ENCODE measurements at places on chromosomes 3 and 15.

DNA sequence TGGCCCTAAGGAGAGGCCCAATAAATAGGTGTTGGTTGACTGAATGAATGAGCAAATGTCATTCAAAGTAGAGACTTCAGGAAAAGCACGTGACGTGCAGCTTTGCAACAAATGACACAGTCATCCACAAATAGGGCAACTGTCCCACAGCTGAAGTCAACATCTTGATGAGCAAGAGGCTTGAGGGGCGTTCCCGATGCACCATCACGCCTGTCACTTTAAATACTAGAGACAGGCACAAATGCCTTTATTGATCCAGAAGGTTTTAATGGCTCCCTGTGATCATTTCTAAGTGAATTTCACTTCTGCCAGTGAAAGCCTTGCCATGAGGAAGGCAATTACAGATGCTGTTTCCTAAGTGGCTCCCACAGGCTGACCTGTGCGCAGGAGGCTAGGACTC lies 43.6 kb downstream of the ABTB1 start:
- no peak for DNase-seq

DNA sequence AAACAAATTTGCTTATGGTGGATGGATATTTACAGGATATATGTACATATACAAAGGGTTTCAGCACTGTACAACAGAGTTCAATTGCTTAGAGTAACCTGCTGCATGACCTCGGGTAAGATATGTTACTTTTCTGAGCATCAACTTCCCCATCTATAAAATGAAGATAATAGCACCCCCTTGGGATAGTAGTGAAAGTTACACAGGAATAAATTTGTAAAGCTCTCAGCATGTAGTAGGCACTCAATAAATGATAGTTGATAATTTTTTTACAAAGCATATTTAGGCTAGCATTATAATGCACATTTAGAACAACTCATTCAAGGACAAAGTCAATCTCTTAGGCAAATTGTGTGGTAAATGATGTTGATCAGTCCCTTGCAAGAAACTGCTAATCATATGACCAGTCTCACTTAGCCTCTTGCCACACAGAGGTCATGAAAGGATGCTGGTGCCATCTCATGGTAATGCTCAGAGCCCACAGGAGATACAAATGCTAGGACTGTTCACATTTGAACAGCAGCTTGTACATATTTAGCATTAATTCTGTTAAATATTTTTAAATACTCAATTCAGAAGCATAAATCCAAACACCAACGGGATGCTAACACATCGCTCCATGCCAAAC lies 123.9 kb downstream of the MAGI1 start:
- peak; percentile 21 for DNase-seq

DNA sequence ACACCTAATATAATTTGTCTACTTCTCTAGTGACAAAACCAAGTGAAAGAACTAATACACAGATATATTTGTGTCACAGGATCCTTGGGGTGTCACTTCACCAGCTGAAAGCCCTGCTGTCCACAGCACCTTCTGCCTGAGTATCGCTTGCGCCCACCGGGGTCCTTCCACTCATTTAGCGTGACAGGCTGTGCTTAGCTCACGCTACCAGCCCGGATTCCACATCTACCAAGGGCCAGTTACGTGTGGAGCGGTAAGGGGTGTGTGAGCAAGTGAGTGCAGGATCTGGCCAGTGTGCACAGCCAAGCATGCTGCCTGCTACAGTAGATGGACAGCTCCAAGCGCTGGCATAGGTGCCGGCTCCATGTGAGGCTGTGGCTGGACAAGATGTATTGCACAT lies 810.9 kb downstream of the NSUN3 start:
- no peak for DNase-seq

DNA sequence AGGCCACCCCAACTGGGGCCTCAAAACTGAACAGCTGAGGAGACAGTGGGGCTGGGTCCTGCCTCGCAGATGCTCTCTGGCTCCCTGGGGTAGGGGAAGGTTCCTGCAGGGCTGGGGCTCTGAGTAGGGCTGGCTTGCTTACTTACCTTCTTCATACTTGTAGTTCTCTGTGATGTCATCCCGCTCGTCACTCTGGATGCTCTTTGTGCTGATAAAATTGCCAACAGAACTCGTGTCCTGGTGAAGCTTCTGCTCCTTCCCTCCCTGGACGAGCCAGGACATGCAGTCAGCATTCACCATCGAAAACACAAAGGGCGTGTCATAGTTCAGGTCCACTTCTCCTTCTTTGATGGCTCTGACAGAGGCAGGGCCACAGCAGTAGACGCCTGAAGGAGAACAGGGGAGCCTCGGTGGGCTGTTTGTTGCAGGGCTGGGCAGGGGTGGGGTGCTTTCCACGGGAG lies 17.9 kb upstream of the EPB42 start:
- DNase-seq, result no peak

DNA sequence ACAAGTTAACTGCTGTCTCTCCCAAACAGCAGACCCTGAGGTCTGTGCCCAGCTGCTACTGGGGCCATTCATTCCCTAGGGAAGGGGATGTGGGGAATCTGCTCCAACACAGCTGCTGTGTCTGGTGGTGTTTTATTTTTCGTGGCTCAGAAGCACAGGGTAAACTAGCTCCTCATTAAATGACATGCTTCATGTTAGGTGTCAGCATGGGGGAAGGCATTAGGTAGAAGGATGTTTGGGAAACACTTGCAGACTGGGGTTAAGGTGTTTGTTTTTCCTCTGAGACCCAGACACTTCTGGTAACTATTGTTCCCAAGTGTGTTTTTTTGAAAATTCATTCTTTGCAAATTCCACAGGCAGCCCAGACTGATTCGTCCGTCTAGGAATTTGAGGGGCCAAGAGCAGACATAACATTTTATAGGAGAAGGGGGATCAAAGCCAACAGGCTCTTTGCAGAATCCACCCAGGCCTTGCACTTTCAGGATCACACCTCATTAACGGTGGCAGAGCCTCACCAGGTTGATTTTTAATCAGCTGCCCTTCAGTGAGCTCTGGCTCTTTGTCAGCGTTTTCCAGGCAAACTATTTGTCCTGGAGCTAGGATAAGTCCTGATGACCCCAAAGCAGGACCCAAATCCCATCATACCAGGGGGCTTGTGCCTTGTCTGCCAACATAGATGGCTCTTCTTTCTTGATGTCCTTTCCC lies 65.4 kb upstream of the ITGA11 start:
- no peak for DNase-seq

DNA sequence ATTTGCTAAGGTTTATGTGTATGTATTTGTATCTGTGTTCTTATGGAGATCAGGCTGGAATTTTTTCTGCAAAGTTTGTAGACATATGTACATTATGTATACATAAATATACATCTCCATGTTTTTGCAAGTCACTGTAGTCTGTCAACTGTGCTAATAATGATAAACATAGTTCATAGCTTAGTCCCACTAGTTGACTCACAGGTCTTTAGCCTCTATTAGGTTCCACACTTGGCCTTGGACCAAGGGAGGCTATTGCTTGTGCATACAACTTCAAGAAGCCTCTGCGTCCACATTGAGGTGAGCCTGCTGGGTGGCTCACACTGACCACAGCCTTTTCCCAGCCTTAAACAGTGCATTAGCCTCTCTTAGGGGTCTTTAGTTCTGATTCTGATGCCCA lies 243.8 kb upstream of the PEX5L start:
- DNase-seq, result no peak

Data from OCI-M1 (cell line).